Stimulated activated CD4-positive, alpha-beta T cell treated with anti-CD3 and anti-CD28 coated beads, Interleukin-15, amount 100 ng/mL, for 1 hour (primary cell): ENCODE measurements at places on chromosomes 2 and 18.

GRCh38 chr2:19035238-19035637, 323.2 kb downstream of the OSR1 start:
- DNase-seq = no peak

DNA sequence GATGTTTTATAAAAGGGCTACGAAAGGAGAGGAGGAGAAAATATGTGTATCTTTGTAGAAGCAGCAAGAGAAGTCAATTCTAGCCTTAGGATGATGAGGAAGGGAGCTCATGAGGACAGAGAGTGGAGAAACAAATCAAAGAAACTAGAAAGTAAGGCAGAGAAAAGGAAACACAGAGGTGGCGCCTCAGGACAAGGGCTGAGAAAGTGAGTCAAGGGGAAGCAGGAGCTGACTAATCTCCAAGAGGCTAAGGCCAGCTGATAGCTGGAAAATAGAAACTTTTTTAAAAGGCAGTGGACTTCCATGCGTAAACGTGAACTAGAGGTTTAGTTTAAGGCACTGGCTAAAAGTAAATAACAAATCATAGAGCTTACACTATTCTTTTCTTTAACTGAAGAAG, 173.3 kb downstream of the ANKRD44 start:
- DNase-seq = no peak

- DNase-seq = no peak
Observed at GRCh38 chr2:182816866-182817265, 49.6 kb downstream of the FRZB start.

DNA sequence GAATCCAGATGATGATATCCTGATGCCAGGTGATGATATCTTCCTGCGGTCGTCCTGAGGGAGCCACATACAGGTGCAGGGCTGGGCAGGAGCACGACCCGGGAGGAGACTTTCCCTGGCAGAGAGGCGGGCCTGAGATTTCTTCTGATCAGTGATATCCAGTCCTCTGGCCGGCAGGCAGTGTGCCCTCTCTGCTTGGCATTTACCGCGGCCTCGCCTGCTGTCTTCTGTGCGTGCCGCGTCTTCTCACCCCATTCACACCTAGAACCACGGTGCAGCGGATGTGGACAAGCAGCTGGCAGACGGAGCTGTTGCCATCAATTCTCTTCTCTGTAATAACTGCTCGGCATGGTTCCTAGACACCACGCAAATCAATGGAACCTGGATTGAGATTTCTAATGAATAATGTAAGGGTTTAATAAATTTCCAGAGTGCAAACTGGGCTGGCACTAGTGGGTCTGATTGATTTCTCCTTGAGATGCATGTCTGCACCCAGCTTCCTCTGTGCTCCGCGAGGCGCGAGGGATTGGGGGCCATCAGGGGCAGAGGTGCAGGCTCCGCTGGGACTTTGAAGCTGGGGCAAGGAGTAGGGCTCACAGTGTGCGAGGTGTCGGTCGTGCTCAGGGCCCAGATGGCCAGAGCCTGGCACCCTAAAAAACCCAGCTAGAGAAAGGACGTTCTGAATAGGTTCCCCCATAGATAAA, 208.9 kb upstream of the HDAC4 start:
- no peak for DNase-seq

GRCh38 chr2:197538412-197538811, 22.5 kb downstream of the MOB4 start:
- DNase-seq = no peak

GRCh38 chr18:50128506-50129271, 66.3 kb downstream of the MYO5B start:
- DNase-seq = no peak

DNA sequence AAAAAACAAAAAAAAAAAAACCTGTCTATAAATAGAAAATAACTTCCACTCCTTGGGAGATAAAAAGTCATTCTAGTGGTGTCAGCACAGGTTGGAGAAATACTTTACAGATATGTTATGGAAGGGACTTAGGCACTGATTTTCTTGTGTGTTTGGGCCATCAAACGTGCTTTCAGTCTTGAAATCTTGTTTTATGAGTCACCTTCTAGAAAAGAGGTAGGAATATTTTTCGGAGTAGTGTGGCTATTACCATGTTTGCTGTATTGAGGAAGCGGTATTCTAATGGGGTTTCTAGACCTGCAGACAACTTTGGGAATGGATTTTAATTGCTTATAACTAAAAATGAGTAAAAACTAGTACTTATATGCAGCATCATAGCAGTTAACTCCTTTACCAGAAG, 12.0 kb downstream of the HNMT start:
- no peak for DNase-seq

GRCh38 chr18:35348001-35348400, 3.8 kb upstream of the ZNF24 start:
- no peak for DNase-seq

DNA sequence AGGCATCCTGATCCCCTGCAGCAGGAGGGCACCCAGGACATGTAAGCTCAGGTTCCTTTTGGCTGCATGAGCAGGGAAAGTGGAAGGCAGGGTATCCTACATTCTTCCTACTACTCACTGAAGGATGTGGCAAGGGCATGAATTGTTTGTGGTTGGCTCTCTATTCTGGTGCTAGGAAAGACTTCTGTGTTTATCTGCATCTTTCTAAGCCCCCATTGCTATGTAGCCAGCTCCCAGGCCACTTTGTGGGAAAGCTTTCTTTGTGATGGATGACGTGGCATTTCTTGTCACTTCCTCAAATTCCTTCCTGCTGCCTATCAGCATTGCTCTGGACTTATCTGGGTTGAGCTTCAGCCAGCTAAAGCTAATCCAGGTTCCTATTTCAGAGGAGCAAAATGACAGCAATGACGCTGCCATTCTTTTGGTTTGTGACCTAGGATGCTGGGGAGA, 46.2 kb downstream of the MEIS1 start:
- no peak for DNase-seq

DNA sequence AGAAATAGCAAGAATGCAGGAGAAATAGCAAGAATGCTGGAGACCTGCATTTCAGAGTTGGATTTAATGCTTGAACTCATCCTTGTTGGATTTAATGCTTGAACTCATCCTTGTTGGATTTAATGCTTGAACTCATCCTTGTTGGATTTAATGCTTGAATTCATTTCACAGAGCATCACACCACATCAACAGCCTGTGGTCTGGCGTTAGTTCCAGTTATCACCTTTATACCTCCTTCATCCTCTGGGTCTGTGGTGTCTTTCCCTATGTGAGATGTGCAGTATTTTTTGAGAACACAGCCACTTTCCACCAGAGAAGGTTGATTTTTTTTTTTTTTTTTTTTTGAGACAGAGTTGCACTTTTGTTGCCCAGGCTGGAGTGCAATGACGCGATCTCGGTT, 546.4 kb upstream of the SOX11 start:
- DNase-seq = no peak

DNA sequence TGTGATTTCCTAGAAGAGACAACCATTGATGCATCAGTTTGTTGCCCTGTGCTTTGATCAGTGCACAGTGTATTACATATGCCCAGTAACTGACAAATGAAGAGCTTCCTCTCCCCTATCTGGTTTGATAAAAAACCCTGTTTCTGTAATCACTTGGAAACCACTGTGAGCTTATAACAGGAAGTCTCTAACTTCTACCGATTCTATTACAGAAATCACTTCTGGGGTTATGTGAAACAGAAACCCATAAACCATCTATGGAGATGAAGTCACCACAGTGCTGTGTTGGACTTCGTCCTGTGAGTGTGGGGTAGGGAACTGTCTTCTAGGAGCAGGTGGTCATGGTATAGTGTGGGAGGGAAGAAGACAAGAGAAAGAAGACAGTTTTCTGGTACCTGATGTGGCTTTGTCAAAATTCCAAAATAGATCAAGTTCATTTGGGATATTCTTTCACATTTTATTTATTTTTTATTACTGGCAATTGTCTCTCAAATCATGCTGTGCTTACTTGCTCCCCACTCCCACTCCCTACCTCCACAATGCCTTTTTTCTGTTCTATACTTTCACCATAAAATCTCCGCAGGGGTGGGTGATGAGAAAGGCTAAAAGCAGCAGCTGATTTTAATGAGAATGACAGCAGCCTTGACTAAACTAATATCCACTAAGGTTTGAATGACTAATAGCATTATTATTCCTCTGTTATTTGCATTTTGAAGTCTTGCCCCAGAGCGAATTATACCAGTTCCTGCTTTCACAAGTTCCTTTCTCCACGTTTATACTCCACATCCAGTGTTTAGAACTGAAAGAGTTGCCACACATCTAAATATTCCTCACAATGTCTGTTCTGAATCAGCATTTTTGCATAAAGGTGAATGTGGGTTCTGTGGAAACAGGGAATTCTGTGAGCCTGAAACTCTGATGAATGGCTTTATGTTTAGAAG, 41.7 kb upstream of the RND3 start:
- DNase-seq = no peak

- DNase-seq = no peak
Observed at GRCh38 chr2:55239656-55240222, 7.3 kb downstream of the RPS27A start.

- no peak for DNase-seq
Observed at GRCh38 chr2:187566266-187566665, 12.0 kb upstream of the TFPI start.

- no peak for DNase-seq
Observed at GRCh38 chr18:77137851-77138250, 5.3 kb upstream of the MBP start.

DNA sequence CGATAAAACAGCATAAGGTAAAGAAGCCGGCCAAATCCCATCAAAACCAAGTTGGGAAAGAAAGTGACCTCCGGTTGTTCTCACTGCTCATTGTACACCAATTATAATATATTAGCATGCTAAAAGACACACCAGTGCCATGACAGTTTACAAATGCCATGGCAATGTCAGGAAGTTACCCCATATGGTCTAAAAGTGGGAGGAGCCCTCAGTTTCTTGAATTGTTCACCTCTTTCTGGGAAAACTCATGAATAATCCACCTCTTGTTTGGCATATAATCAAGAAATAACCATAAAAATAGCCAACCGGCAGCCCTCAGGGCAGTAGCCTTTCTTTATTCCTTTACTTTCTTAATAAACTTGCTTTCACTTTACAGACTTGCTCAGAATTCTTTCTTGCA, 544.9 kb upstream of the SETBP1 start:
- no peak for DNase-seq

GRCh38 chr2:3441465-3441864, 62.0 kb downstream of the TRAPPC12 start:
- no peak for DNase-seq

DNA sequence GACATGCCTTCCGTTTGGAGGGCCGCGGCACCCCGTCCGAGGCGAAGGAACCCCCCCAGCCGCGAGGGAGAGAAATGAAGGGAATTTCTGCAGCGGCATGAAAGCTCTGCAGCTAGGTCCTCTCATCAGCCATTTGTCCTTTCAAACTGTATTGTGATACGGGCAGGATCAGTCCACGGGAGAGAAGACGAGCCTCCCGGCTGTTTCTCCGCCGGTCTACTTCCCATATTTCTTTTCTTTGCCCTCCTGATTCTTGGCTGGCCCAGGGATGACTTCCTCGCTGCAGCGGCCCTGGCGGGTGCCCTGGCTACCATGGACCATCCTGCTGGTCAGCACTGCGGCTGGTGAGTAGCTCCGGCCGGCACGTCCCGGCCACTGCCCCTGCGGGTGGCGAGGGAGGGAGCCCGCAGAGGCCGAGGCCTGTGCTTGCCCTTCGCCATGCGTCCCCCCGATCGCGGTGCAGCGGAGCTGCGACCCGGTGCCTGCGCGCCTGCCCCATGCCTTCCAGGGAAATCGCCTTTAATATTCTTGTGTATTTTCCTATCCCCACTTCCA, 1.2 kb downstream of the BMPR2 start:
- DNase-seq = no peak

- no peak for DNase-seq
Observed at GRCh38 chr2:53998834-53999233, 28.0 kb upstream of the PSME4 start.

- no peak for DNase-seq
Observed at GRCh38 chr2:120787822-120788700, 52.4 kb downstream of the GLI2 start.

DNA sequence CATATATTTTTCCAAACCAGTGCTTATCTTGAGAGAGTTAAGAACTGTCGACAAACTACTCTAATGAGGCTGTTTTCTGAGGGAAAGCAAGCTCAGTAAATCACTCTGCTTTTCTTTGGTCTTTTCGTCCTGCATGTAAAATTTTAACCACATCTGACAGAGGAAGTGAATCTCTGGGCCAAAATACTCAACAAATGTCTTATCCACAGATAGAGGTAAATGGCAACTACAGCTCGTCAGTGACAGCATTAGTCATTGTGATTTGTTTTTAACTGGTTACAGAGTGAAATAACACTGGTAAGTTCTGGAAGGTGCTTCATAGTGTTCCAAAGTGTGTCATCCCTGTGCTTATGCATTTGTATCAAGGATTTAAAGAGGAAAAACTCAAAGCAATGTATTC, 82.6 kb upstream of the SLC8A1 start:
- DNase-seq = no peak

DNA sequence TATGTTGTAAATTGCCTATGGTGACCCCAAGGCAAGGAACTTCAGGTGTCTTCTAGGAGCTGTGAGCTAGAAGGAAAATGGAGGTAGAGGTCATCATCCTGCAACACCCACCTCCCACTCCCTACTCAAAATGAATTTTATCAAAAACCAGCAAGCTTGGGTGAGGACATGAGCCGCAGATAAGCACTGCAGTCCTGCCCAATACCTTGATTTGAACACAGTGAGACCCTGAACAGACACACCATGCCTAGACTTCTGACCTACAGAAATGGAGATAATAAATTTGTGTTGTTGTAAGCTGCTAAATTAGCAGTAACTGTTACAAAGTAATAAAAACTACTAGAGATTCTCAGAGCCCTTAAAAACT, 13.4 kb downstream of the MEX3C start:
- no peak for DNase-seq
